HepG2 (cell line): ENCODE measurements at places on chromosomes 7 and 10. TPM values are rescaled to one million over a fixed set of nuclear protein-coding genes. Genes with fewer than 3 reads are reported as not detected.

Gene FIGNL1
- 4.0 and 6.3 TPM in 2 replicates for polyA plus RNA-seq

Gene TMEM213
- not detected in 2 replicates for polyA plus RNA-seq

DNA sequence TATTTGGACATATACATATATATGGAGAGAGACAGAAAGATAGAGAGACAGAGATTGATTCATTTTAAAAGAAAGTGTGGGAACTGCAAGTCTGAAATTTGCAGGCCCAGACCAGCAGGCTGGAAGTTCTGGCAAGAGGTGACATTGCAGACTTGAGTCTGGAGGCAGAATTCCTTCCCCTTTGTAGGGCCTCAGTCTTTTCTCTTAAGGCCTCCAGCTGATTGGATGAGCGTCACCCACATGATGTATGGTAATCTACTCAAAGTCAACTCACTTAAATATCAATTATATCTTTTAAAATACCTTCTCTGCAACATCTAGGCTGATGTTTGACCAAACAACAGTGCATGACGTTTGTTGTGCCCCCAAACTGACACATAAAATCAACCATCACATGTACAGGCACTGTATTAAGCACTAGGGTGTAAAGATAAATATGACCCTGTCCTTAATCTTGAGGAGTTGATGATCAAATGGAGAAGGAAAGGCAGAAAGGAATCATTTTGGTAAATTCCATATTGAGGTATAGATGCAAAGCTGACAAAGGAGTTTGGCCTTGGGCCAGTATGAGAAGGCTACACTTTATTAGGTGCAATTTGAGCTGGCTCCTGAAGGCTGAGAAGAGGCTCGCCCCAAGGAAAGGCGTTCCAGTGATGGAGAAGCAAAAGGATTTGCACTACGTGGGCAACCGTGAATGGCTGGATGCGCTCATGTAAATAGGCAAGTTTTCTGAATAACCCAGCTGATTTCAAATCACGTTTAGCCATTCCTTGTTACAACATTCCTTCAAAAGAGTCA, 52.6 kb downstream of the BPGM start:
- no peak for DNase-seq

DNA sequence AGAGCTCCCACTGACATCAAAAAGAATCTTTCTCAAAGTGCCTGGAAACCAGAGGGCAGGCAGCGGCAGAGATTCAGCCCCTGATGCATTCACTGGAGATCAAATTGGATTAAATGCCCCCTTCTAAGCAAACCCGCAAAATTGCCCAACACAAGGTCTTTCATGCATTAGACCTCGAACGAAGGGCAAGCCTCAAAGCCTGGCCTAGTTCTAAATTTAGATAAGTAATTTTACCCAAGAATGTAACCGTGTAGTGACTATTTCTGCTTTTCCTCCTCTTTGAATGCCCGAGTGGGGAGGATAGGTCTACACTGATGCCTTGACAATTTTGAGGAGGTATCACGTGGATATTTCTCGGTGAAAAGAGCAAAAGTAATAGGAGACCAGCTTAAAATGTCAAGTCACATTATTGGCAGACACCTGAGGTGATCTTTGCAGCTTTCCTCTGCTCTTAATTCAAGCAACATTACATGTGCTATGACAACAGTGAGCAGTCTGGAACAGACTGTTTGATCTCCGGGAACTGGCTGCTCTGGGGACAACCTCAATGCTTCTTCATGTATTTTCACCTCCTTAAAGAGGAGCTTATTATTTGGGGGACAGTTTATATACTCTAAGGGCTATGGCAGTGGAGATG, 1263.5 kb upstream of the AUTS2 start:
- no peak for DNase-seq

DNA sequence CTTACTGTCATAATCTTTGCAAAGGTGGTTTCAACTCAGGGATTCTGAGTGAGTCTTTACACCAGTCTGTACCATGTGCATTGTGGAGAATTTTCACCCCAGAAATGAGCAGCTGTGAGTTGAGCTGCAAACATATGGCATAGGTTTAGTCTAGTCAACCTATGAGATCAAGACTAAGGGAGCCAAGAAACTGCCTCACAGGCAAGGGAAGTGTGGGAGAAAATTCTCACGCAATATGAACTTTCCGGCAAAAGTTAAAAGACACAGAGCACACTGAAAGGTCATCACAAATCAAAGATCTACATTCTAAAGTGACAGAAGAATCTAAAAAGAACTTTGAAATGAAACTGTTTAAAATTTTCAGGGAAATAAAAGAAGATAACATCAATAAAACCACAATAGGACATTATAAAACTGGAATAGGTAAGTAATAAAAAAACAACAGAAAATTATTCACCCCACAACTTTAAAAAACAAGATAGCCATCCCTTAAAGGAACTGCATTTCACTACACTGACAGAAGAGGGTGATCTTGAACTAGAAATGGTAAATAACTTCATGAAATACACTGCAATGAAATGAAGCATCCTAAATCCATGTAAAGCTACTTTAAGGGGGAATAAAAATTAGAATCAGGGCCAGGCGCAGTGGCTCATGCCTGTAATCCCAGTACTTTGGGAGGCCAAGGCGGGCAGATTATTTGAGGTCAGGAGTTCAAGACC, 63.5 kb downstream of the LGI1 start:
- peak; percentile 14 for DNase-seq

Gene DENND2A
- polyA plus RNA-seq, result 0.12 TPM in 1 of 2 replicates, not detected in the other

- DNase-seq, result no peak
These were observed 53.8 kb upstream of the FAM204A start for GRCh38 chr10:118395947-118396346.

Gene CH25H
- not detected in 2 replicates for polyA plus RNA-seq

GRCh38 chr7:7883394-7883793, 85.2 kb upstream of the GLCCI1 start:
- DNase-seq, result no peak

Gene ELMO1
- polyA plus RNA-seq, result 0.14 and 0.17 TPM in 2 replicates

DNA sequence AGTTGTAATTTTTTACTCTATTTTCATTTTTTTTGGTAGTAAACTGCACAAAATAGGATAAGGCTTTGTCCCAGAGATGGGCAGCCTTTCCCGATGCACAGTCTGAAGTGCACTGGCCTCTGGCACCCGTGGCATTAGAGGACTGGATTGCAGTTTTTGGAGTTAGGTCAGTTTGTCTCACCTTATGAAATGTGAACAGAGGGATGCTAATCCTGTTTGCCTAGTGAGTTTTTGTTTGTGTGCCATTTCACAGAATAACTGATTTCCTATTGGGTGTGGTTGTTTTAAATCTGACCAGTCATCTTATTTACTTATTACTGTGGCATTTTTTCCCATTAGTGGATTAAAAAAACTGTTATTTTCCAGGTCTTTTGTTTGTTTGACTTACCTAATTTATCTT, 109.5 kb upstream of the GATA3 start:
- no peak for DNase-seq
